ENCODE measurements at places on chromosomes 12 and 14.

GRCh38 chr12:34405286-34406227 is 383.3 kb downstream of the ALG10 start:
- peak; percentile 1 for DNase-seq

GRCh38 chr12:110233212-110233903 is 47.7 kb upstream of the ATP2A2 start:
- DNase-seq = no peak

- no peak for DNase-seq
Measured at GRCh38 chr14:95388699-95389098, 69.0 kb upstream of the CLMN start.

- no peak for DNase-seq
Measured at GRCh38 chr14:83838226-83838625, 1691.7 kb upstream of the FLRT2 start.

DNA sequence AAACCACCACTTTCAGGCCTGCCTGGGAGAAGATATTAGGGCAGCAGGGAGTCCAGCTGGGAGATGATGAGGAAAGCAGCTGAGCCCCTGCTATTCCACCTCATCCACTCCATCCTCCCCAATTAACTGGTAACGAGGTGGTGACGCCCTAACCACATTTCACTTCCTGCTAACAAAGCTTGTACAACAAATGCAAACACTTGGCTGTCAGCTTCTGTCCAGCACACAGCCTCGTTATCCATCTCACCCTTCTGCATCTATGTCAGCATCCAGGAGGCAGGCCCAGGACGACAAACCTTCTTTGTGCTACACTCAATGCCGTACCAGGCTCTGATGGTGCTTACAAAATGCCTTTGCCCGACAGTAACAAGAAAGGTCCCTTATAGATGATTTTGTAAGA is 225.4 kb downstream of the APAF1 start:
- DNase-seq = no peak

DNA sequence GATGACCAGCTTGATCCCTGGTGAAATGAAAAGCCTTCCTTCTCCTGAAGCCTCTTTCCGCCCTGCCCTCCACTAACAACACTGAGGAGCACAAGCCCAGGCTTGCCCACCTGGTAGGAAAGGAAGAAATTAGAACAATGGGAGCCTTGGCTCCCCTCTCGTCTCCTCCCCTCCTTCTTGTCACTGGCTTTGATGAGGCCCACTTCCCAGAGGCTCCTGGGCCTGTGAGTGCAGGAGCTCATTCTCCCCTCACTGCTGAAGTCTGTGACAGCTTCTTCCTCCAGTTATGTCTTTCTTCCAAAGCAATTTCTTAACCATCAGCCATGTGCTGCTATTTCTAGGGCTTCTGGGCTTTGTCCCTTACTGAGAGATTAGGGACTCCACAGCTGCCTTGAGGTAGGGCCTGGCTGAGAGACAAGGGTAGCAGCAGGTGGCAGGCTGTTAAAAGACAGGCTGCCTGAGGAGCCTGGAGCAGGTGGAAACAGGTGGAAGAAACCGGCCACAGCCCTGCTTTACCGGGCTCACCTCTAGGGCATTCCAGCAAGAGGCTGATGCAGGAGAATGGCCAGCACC is 53.6 kb upstream of the SRSF5 start:
- DNase-seq = peak; percentile 44

DNA sequence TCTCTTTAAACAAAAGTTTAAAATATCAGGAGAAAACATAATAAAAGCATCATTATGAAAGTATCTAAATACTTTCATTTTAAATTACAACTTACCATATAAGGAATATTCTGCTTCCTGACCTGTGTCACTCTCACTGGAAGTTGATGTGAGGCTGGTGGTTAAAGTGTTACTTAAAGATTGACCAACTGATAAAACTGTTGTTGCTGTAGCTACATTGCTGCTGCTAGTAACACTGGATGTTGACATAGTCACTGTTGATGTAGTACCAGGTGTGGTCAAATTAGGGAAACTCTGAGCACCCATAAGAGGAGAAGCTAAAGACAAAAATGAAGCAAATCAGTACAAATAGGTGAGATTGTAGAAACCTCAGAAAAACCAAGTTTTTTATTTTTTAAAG is 79.9 kb downstream of the HECTD1 start:
- no peak for DNase-seq

GRCh38 chr12:112017041-112017440 is 3.8 kb downstream of the ERP29 start:
- DNase-seq = no peak

DNA sequence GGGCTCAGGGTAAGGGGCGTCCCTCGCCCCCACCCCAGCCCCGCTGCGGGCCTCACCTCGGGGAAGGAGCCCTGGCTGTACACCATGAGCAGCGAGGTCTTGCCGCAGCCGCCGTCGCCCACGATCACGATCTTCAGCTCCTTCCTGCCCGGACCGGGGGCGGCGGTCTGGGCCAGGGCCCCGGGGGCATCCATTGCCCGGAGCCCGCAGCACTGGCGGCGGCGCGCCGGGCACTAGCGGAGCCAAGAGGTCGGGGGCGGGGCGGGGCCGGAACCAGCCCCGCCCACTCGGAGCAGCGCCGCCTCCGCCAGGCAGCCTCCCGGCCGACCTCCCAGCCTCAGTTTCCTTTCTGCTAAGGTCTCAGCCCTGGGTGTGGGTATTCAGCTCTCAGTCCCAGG is at the start of gene RHOF:
TSS of gene RHOF (minus strand) at position 249 of the 398 bp plus-strand sequence. CDS start at position 194, 55 bp downstream.
- peak; percentile 75 for DNase-seq

DNA sequence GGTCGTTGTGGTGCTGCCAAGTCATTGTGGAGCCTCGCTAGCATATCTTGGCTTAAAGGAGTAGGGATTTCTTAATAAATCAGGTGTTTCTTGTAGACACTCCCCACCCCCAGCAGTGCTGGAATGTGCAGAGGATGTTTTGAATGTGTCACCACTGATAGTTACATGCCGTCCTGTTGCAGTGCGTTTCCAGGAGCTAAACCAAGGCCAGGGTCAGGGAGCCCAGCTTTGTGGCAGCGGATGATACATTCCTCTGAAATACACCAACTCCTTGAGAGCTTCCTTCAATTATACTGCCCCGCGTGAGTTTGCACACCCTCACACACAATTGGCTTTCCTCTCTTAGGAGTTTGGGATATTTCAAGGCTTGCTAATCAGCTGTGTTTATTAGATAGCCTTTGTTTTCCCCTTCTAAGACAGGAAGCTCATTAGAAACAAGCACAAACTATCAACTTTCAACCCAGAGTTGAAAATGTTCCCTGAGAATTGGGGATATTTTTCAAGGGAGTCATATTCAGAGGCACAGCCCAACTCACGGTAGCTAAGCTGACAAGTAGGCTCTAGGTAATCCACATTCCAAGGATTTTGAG is 154.9 kb downstream of the C12orf75 start:
- DNase-seq = peak; percentile 33

DNA sequence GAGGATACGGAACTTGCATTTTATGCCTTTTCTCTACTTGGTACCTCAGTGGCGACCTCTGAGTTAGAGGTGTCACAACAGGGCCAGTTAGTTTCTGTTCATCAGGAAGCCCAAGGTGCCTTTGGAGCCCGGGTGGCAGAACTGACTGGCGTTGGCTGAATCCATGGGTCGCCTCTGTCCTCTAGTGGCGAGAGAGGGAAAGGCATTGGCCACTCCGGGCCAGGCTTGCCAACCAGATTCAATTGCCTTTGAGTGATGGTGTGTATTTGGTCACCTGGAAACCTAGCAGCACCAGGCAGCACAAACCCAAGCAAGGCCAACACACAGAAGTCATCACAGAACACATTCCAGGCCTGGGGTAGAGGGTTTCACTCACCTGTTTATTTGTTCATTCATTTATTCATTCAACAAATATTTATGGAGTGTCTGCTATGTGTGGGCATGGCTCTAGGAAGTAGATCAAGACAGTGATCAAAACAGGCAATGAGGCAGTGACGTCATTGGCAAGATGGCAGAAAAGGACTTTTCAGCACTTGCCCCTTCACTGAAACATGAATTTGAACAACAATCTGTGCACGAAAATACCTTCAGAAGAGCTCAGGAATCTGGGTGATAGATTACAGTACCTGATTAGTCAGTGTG is 40.5 kb upstream of the KCNA5 start:
- peak; percentile 90 for DNase-seq

- no peak for DNase-seq
Measured at GRCh38 chr14:95018821-95019220, 138.5 kb downstream of the DICER1 start.

DNA sequence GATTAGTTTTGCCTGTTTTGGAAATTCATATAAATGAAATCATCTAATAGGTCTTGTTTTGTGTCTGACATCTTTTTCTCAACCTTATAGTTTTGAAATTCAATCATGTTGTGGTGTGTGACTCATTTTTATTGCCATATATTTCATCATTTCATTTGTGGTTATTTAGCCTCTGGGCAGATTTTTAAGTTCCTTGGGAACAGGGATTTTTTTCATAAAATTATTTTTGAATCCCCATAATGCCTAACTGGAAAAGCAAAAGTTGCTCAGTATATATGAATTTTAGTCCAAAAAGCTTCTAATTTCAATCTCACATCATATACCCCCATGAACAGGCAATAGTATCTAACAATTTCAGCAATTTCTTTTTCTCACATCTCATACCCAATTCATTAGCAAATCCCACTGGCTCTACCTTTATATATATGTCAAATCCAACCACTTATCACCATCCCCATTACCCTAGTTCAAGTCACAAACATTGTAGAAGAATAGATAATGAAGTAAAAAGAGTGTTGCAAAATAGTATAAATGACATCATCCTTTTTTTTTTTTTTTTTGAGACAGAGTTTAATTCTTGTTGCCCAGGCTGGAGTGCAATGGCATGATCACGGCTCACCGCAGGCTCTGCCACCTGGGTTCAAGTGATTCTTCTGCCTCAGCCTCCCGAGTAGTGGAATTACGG is 2.6 kb upstream of the OR6J1 start:
- no peak for DNase-seq

DNA sequence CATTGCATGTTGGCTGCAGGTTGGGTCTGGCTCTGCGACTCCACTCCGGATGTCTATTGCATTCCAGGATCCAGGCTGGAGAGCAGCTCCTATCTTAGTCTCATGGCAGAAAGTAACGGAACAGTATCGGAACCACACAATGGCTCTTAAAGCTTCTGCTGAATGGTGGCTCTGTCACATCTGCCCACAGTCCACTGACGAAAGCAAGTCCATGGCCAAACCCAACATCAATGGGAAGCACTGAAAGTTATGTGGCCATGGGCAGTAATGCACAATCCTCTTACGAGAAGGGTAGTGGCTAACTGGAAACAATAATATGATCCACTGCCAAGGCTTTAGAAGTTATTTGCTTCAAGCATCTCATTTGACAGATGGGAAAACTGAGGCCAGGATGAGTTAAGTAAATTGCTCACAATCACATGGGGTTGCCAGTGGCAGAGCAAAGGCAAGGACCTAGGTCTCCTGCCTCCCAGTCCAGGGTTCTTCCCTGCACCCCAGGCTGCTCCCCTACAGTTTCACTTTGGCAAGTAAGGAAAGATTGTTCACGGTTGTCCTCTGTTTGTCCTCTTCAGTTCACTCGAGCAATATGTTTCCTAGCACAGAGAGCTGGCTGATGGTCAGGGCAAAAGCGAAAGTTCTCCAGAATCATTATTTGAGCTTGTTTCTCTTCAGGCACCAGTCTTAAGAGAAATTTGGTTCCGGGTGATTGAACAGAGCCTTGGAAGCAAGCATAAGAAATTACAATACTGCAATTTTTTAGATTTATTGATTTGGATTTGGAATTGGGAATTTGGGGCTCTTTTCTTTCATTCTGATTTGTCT is 54.2 kb downstream of the CKAP4 start:
- DNase-seq = no peak

- DNase-seq = no peak
Measured at GRCh38 chr12:116370004-116370404, 92.5 kb upstream of the MED13L start.

GRCh38 chr14:75079521-75079920 is 10.1 kb downstream of the ZC2HC1C start:
- no peak for DNase-seq

DNA sequence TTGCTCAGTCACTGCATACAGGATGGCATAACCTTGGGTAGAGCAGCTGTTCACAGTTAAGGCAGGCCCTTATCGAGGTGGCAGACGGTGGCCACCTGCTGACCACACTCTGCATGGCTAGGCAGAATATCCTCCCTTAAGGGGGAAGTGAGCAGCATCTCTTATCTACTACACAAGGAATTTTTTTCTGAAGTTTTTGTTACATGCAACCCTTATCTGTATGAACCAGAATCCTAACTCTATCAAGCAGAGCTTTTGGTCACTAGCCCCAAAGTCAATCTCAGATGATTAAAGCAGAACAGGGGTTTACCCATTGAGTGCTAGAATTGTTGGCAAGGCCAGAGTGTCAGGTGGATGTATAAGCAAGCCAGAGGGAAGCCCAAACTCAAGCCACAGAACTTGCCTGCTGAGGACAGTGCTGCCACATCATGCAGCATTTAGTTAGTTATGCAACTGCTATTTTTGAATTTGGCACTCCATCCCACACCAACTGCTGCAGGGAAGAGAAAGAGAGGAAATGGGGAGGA is 192.8 kb downstream of the TBX5 start:
- no peak for DNase-seq

- no peak for DNase-seq
Measured at GRCh38 chr12:93777254-93777653, 100.1 kb downstream of the CRADD start.

Data from urothelium cell line (cell line).